ENCODE measurements at places on chromosomes 16 and 17.
A peak's percentile ranks its signal among the peaks of the same experiment; 100 is the strongest.

DNA sequence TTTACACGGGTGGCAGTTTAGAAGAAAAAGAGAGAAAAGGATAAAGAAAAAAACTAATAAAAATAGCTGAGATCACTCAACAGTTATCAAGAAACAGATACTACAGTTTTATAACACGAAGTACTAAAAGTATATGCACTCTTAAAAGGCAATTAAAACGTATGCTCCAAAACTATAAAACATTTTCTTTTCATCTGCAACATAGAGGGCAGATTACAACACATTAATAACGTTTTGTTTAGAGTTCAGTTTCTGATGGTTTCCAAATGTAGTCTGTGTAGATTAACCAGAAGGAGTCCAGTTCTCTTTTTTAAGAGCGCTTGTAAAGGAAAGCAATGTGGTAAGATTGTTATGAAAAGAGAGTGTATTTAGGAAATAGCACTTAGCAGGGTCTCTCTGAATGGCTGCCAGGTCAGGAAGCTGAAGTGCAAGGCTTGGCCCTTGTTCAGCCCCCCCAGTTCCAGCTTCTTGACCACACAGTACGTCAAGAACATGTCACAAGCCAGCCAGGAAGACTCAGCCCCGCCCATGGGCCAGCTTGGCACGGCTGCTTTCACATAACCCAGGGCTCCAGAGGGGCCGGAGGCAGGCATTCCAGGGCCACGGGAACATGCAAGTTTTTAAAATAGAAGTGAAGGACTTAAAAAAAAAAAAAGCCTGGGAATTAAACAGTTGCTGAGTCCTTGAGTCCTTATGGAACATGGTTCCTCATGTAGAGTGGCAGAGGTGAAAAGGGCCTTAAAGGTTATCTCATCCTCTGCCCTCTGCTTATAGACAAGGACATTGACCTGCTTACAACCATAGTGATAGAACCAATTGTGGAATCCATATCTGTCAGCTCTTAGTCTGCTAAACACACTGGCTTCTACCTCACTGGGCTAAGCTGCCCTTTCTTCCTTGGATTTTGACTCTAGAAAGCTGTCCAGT is 147.4 kb upstream of the TBX2 start:
- no peak for DNase-seq

GRCh38 chr17:59547131-59547915 is 18.1 kb upstream of the DHX40 start:
- no peak for DNase-seq

DNA sequence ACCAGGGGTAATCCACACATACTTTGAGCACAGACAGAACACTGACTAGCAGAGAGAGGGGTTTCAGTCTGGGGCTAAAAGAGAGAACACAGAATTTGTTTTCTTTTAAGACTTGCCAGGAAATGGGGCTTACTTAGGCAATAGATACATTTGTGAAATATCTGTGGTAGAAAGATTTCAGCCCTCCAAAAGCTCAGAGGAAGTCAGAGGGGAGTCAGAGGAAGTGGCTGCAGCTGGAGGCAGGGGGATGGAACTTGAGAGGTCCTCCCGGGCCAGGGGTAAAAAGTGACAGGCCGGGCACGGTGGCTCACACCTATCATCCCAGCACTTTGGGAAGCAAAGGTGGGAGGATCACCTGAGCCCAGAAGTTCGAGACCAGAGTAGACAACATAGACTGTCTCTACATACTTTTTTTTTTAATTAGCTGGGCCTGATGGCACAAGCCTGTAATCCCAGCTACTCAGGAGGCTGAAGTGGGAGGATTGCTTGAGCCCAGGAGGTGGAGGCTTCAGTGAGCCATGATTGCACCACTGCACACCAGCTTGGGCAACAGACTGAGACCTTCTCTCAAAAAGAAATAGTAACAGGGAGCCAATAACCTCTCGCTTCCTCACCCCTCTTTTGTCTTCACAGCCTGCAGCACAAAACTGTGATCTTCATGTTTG is 49.9 kb downstream of the NLRC5 start:
- DNase-seq = no peak

GRCh38 chr17:70366386-70366785 is 197.1 kb downstream of the KCNJ2 start:
- DNase-seq = no peak

- no peak for DNase-seq
Observed at GRCh38 chr16:35628976-35629375, 2169.6 kb downstream of the TP53TG3F start.

GRCh38 chr16:61921373-61921772 is 114.9 kb downstream of the CDH8 start:
- DNase-seq = no peak

DNA sequence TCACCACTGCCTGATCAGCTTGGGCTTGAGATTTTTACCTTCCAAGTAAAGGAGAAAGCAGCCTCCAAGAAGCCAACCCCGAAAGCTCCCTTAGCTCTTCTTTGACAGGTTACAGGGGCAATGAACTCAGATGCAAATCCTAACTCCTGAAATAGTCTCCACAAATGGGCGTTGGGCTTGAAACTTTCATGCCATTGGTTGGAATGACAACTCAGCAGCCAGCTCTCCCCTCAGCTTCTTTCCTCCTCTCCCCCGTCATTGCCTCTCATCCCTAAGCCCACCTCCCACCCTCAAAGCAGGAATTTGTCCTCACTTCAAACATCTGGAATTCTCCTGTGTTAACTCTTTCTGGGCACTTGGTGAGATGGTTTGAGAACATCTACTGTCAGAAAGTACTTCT is at the start of gene TAT:
TSS of gene TAT (minus strand) at position 122 of the 400 bp plus-strand sequence. CDS start 677 bp downstream, outside the sequence.
- DNase-seq = no peak

DNA sequence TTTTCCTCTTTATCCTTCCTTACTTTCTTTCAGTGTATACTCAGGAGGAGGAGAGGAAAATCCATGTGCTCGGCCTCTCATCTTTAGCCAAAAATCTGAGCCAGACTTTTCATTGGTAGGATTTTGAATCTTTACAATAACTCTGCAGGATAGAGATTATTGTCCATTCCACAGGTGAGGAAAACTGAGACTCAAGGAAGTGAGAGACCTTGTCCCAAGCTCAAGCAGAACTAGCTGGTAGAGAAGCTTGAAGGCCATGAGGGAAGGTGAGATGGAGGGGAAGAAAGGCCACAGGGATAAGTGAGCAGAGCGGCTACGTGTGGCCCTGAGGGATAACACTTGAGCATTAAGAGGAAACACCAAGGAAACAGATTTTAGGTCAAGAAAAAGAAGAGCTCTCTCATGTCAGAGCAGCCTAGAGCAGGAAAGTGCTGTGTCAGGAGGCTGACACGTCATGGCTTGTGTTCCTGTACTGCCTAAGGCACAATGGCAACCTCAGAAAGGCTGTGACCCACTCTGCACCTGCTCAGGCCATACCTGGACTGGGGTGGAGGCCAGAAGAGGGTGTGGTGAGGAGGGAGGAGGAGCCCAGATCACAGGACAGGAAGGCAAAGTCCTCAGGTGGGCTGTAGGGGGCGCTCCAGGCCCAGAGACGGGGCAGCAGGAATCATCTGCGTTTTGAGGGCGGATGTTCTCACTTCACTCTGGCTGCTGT is 11.9 kb downstream of the MT4 start:
- peak; percentile 65 for DNase-seq

- no peak for DNase-seq
Observed at GRCh38 chr17:6474906-6475305, 30.7 kb downstream of the PIMREG start.

- no peak for DNase-seq
Observed at GRCh38 chr16:11562941-11563340, 23.8 kb downstream of the LITAF start.

DNA sequence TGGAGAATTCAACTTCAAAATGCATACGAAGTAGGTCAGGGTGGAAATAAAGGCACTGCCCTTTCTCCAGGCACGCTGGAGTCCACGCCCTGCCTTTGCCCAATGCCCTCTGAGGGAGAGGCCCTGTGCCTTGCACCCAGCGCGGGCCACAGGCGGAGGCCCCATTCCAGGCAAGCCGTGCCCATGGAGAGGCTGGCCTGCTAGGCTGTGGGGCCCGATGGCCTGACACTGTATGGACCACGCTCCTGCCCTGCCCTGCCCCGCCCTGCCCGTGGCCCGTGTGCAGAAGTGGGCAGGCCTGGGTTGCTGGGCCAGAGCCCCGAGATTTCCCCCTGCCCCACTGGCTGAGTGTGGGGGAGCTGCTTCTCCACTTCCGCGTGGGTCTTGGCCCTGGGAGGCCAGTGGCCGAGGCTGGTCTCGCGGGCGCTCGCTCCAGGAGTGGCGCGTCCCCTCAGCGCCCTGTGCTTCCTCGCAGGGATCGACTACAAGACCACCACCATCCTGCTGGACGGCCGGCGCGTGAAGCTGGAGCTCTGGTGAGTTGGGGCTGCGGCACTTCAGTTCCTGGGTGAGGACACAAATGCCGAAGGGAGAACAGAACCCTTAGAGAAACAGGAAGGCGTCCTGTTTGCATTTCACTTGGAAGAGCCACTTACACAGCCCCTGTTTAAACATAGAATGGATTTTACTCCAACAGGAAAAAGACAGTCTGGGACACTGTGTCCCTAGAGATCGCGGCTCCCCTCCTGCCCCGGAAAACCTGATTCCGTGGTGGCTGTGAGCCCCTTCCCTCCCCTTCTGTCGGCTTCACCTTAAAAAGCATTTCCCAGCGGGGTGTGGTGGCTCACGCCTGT is 13.8 kb upstream of the WFIKKN1 start:
- no peak for DNase-seq

GRCh38 chr16:17371299-17371698 is 99.5 kb downstream of the XYLT1 start:
- DNase-seq = no peak

- peak; percentile 37 for DNase-seq
Observed at GRCh38 chr17:47698749-47699535, 5.0 kb downstream of the TBKBP1 start.

DNA sequence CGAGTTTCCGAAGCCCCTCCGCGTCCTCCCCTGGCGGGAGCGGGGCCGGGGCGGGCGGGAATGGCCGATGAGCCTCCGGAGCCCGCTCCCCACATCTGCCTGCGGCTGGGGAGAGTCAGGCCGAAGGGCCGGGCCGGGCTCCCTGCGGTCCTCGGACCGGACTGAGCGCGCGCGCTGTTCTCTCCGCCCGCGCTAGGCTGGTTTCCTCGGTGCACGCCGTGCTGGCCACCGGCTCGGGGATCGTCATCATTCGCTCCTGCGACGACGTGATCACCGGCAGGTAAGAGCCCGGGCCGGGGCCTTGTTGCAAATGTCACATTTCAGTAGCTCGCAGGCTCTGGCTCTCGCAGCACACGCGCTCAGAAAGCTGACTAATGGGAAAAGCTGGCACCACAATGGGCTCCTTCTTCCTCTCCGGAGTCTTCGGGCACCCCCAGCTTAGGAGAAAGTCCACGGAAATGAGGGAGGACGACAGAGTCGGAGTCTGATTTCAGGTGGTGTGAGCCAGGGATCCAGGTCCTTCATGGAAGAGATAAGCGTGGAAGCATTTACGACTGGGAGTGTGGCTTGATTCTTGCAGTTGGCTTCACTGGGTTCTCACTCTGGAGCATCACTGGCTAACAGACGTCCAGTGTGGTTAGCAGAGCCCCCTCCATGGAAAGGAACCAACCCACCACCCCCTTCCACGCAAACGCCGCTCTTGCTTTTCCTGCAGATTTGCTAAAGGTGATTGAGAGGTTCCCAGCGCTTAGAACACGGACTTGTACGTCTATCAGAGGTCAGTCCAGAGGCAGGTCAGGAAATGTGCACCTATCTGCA is 715 bp downstream of the TLCD3A start:
- DNase-seq = no peak

DNA sequence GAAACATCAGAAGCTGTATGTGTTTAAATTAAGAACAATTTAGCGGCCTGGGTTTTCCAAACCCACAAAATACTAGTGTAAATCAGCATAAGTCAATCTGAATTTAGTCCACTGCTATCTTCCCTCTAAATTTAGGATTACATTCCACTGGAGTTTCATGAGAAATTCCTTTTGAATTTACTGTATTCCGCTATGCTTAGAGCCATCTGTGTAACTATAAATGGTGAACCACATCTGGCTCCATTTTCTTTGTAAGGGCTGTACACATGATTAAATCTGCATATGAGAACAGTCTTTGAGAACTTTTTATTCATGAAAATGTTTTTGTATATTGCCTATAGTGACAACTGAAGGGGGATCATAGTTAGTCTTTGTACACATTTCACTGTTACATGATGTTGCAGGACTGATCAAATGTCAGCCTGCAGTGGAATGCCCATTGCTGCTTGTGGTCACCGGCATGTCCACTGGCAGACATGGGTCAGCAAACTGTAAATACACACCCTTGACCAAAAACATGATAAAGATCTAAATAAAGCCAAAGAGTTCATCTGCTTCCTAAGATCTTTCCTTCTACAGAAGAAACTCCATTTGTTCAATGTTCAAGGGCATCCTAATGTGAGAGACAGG is 36.8 kb downstream of the RPGRIP1L start:
- no peak for DNase-seq

- no peak for DNase-seq
Observed at GRCh38 chr17:64244165-64244564, 18.9 kb downstream of the TEX2 start.

DNA sequence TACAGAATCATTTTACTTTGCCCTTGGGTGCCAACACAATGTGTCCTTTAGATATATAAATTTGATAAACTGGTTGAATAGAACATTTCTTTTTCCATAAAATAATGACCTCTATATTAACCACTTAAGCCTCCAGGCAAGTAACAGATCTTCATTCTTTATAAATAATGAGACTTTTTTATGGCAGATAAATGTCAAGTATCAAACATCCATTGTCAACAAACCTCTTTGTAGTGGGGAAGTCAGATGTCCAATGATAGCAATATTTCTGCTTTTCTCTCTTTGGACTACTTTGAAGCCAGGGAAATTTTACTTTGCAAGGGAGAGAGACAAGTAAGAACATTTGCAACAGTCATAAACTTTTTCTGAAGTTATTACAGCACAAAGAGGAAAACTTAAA is 841.2 kb downstream of the CDH8 start:
- no peak for DNase-seq

GRCh38 chr17:59167571-59168001 is 12.0 kb downstream of the PRR11 start:
- DNase-seq = no peak

All from T-helper 22 cell (primary cell).